ENCODE measurements at places on chromosomes 2 and 18.

DNA sequence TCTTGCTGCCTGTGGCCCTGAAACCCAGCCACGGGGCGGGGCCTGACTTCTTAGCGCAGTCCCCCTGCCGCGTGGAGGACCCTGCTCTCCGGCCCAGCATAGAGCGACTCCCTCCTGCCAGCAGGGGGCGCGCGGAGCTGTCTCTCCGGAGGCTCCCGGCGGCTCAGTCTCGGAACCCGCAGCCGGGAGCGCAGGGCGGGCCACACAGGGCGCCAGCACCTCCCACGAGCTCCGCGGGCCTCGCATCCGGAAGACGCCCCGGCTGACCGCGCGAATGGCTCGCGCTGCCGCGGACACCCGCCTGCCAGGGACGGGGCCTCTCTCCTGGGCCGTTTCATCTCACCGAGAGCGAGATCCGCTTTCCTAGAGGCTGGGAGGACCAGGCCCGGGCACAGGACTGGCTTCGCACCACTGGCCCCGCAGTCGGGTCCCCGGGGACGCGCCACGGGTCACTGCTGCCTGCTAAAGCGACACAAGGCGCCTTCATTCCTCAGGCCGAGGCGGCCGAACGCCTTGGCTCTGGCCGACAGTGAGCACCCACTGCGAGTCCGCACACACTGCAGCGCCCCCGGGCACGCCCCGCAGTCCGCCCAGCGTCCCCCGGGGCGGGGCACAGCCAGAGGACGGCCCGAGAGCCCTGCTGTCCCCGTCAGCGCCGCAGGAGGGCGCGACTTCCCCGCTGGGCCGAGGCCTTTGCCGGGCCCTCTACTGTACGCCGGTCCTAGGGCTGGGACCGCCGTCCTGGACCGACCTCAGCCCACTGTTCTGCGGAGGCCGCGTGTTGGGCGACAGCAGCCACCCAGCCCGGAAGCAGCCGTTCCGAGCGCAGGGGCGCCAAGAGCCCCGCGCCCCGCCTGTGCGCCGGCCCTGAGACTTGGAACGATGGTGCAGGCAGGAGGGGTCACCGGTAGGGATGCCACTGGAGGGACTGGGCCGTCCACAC, 39.0 kb upstream of the ARHGEF4 start:
- DNase-seq: peak; percentile 85

- DNase-seq: no peak
Measured at GRCh38 chr18:49722477-49722876, 90.9 kb downstream of the ACAA2 start.

GRCh38 chr2:26144031-26144430, 28.9 kb upstream of the GAREM2 start:
- DNase-seq: no peak

DNA sequence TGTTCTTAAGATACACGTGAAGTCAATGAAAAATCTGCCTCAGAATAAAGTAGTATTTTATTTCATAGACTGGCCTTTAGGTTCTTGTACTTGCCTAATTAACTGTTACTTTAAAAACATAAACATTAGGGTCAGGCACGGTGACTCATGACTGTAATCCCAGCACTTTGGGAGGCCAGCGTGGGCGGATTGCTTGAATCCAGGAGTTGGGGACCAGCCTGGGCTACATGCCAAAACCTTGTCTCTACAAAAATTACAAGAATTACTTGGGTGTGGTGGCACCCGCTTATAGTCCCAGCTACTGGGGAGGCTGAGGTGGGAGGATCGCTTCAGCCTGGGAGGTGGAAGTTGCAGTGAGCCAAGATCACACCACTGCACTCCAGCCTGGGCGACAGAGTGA, 16.0 kb upstream of the SNORC start:
- DNase-seq: no peak

DNA sequence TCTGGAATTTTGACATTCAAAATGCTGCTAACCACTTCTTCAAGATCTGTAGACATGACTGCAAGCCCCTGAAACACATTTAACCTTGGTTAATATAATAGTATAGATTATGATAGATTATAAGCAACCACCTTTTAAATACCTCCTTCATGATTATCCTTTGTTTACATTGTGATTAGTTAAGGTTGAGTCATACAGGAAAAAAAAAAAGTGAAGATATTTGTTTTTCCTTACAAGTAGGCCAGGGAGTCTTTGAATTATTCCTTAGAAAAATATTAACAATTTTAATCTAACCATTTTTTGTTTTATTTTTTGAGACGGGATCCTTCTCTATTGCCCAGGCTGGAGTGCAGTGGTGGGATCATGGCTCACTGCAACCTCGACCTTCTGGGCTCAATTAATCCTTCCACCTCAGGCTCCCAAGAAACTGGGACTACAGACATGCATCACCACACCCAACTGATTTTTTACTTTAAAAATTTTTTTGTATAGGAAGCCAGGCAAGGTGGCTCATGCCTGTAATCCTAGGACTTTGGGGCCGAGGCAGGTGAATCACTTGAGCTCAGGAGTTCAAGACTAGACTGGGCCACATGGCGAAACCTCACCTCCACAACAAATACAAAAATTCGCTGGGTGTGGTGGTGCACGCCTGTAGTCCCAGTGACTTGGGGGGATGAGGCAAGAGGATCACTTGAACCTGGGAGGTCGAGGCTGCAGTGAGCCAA, 99.4 kb downstream of the SLC39A10 start:
- DNase-seq: no peak

DNA sequence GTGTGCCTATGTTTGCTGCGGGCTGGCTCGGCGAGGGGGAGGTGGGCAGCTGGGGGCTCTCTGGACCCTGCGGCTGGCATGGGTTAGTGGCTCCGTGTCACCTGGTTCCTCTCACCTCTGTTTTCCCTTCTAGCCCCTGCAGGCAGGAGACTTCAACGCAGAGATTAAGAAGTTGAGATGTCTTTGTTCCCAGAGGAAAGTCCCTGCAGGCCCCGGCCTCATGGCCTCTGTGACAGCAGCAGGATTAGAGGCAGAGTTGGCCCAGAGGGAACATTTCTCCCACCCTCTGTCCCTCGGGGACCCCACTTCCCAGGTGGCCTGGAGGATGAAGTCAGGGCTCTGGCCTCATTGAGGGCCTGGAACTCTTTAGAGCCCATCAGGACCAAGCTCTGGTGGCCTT, 56.5 kb downstream of the HPCAL1 start:
- no peak for DNase-seq

- no peak for DNase-seq
Measured at GRCh38 chr2:70527447-70528080, 26.1 kb downstream of the TGFA start.

DNA sequence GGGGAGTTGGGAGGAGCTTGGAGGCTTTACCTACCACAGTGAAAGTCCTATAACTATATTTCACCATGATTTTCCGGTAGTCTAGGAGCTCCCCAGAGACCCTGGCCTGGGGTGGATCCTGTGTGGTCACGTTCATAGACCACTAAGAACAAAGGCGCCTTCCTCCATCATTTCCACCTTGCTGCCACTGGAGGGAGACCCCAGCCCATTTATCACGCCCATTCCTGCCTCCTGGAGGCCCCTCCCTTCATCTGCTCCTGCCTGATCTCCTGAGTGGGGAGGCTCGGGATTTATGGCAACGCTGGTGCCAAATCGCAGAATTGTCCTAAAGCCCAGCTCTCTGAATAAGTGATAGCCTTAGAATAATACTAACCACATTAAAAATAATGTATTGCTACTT, 507.6 kb upstream of the SPHKAP start:
- no peak for DNase-seq

GRCh38 chr2:203659331-203660049, 46.9 kb upstream of the CD28 start:
- no peak for DNase-seq

- no peak for DNase-seq
Measured at GRCh38 chr18:25726298-25726697, 364.1 kb downstream of the SS18 start.

GRCh38 chr18:11118051-11118766, 31.2 kb downstream of the PIEZO2 start:
- no peak for DNase-seq

- DNase-seq: no peak
Measured at GRCh38 chr2:224666951-224667553, 49.1 kb downstream of the CCDC195 start.

DNA sequence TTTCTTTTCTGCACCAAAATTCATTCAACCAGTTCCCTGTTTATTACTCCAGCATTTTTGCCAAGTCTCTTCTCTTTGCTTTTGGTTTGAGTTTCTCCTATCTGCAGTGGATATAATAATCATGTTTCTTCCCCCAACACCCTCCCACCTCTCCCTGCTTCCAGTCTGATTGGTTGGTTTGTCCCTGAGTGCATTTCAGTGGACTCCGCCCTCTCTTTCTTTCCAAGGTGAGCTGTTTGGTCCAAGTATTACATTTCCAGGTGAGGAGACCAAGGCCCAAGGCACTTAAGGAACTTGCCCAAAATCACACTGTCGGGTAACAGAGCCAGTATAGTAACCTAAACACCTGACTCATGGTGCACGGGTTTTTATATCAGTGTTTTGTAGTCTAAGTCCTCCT, 17.7 kb downstream of the MRO start:
- DNase-seq: no peak

DNA sequence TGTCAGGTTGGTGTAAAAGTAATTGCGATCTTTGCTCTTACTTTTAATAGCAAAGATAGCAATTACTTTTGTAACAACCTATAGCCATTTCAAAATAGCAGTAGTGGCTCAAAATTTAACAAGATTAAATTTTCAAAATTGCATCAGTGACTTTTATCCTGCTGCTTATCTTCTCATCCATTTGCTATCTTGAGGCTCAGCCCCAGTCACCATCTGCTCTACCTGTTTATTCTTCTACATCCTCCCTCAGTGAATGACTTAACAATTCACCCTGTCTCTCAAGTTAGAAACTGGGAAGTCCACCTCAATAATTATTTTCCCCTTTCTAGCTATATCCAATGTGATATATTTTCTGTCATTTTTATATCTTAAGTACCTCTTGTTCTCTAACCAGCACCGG, 148.6 kb upstream of the ZNF804A start:
- no peak for DNase-seq

- DNase-seq: no peak
Measured at GRCh38 chr18:7490104-7490503, 77.0 kb upstream of the PTPRM start.

DNA sequence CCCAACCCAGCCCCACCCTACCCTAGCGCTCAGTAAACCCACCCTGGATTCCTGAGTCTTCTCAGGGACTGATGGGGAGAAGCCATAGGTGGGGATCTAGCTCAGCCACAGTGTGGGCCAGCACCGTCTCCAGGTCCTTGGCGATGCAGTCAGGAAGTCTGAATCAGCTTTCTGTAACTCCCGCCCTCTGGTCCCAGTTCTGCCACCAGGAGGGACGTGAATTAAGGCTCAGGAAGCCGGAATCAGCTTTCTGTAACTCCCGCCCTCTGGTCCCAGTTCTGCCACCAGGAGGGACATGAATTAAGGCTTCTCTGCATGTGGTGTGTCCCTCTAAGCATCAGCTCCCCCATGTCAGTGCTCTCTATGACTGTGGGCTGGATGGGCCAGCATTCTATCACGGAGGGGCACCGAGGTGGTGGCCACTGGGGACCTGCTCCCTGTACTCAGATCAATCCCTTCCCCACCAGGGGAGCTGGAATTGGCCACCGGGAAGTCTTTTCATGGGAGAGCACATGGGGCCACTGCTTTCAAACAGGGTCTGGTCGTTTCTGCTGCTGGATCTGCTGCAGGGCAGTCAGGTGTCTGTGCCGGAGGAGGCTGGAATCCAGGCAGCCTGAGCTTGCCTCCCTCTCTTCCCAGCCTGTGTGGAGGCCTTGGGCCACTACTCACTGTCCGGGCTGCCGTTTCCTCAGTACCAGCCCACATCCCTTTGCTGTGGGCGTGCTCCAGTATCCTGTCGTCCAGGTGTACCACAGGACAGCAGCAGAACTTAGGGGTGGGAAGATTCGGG, 24.7 kb downstream of the ASB18 start:
- no peak for DNase-seq

All from activated T-helper 1 cell treated with Interleukin-2 at 50 U/mL for 16 hours (primary cell).